CD4-positive, CD25-positive, alpha-beta regulatory T cell (primary cell): ENCODE measurements at places on chromosomes 2 and 18. TPM values are rescaled to one million over a fixed set of nuclear protein-coding genes. Genes with fewer than 3 reads are reported as not detected.

DNA sequence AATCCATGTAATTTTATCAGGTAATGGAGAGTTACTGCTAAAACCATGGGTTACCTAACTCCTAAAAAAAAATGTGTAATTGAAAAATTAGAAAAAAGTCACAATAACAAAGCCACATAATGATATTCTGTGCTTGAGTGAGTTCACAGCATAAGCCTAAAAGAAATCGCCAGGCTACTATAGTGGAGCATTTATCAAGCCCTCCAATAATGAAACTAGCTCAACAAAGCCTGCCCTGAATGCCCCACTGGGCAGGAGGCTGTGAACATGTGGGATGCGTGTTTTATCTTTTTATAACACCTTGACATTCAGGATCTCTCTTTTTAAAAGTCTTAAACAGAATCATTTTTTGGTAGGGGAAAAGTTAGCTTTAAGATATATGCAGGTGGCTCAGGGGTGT, 86.3 kb downstream of the KCTD18 start:
- DNase-seq: no peak
- no peaks in the 10 kb centered on the region for H3K27me3 ChIP-seq
- H3K27ac ChIP-seq: no peak overlapping the region

GRCh38 chr2:217954971-217955740, 47.6 kb downstream of the TNS1 start:
- no peaks in the 10 kb centered on the region for H3K27me3 ChIP-seq
- no peak overlapping the region for H3K4me3 ChIP-seq
- no peaks in the 10 kb centered on the region for H3K36me3 ChIP-seq

DNA sequence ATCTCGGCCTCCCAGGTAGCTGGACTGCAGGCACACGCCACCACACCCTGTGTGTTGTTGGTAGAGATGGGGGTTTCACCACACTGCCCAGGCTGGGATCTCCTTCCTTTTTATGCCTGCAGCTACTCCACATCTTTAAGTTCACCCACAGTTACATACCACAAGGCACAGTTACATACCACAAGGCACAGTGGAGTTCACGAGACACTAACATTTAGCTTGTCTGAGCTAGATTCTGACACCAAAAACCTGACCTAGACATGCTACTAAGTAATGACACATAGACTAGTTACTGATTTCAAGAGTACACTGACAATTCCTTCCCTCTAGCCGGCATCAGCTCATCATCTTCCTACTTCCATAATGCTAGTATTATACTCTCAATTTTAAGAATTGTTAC, 4.3 kb downstream of the POLR2D start:
- peaks cover 41% of the 10 kb centered on the region for H3K36me3 ChIP-seq
- peaks cover 37% of the 10 kb centered on the region for H3K4me1 ChIP-seq
- DNase-seq: no peak
- H3K27me3 ChIP-seq: no peaks in the 10 kb centered on the region

DNA sequence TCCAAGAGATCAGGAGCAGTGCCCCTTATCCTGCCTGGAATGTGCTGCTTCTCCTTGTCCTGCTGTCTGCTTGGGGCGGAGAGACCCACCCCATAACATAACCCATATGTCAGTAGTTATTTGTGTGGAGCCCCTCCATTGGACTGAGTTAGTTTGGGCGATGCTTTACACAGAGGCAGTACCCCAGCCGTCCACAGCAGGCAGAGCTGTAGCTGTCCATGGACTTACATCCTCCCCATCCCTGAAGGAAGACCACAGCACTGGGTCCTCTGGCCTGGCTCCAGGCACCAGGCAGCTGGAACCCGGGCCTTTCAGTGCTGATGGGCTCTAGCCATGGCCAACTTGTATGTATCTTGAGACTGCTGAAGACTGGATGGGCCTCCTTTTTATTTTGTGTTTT, 20.3 kb downstream of the GKN2 start:
- no peak for DNase-seq
- H3K27me3 ChIP-seq: peaks cover 1% of the 10 kb centered on the region
- no peaks in the 10 kb centered on the region for H3K4me1 ChIP-seq
- H3K4me3 ChIP-seq: no peak overlapping the region

GRCh38 chr2:27715318-27716210, 51.9 kb downstream of the SLC4A1AP start:
- no peak for DNase-seq
- H3K4me3 ChIP-seq: no peak overlapping the region
- H3K4me1 ChIP-seq: peaks cover 13% of the 10 kb centered on the region
- no peaks in the 10 kb centered on the region for H3K36me3 ChIP-seq
- no peak overlapping the region for H3K27ac ChIP-seq

- H3K4me3 ChIP-seq: no peak overlapping the region
- no peaks in the 10 kb centered on the region for H3K27me3 ChIP-seq
- DNase-seq: no peak
- no peaks in the 10 kb centered on the region for H3K36me3 ChIP-seq
- no peaks in the 10 kb centered on the region for H3K4me1 ChIP-seq
Observed at GRCh38 chr2:29475499-29475898, 360.3 kb downstream of the CLIP4 start.

GRCh38 chr2:192288295-192288694, 93.6 kb upstream of the TMEFF2 start:
- no peak overlapping the region for H3K27ac ChIP-seq
- no peak for DNase-seq
- H3K27me3 ChIP-seq: no peaks in the 10 kb centered on the region
- H3K4me3 ChIP-seq: no peak overlapping the region
- no peaks in the 10 kb centered on the region for H3K4me1 ChIP-seq

DNA sequence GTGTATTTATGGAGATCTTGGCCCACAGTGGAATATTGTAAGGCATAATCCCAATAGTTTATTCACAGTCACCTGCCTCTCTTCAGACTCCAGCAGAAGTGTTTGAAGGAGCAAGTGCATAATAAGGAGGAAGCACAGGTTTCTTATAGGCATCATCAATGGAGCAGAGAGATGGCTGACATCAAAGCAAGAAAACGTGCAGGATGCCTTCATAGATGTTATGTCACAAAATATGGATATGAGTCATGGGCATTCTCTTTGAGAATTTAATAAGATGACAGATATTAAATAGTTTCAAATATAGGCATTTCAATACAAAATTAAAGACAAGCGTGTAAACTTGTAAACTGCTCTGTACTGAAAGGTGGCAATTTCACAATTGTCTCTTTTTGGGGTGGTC, 4.0 kb upstream of the RND3 start:
- H3K36me3 ChIP-seq: no peaks in the 10 kb centered on the region
- H3K27ac ChIP-seq: no peak overlapping the region
- DNase-seq: no peak
- H3K27me3 ChIP-seq: peaks cover 6% of the 10 kb centered on the region
- no peaks in the 10 kb centered on the region for H3K4me1 ChIP-seq

- no peak overlapping the region for H3K27ac ChIP-seq
Observed at GRCh38 chr18:24414349-24415003, 12.0 kb upstream of the IMPACT start.

- no peaks in the 10 kb centered on the region for H3K4me1 ChIP-seq
- no peak overlapping the region for H3K27ac ChIP-seq
- H3K4me3 ChIP-seq: no peak overlapping the region
Observed at GRCh38 chr2:85981579-85982247, 92.9 kb upstream of the ST3GAL5 start.

DNA sequence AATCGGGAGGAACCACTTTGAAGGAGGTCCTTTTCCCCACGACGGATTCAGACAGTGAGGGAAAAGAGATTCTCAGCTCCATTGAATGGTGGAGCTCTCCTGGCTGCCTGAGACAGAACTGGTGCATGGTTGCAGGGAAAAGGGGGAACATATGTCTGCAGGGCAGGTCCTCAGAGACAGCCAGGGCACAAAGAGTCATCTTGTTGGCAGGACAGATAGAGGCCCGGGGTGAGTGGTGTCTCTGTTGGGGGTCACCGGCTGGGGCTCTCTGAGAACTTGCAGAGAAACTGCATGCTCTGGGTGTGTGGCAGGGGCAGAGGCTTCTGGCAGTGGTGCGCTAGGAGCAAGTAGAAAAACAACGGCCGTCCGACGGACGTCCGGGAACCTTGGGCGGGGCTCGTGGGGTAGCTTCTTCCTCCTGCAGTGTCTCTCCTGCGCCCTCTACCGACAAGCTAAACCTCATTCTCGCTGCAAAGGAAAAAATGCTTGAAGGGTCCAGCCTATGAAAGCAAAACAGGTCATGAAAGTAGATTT, 94.3 kb downstream of the CDCA7 start:
- H3K4me1 ChIP-seq: peaks cover 6% of the 10 kb centered on the region
- DNase-seq: peak; percentile 36
- no peak overlapping the region for H3K27ac ChIP-seq
- no peaks in the 10 kb centered on the region for H3K36me3 ChIP-seq

DNA sequence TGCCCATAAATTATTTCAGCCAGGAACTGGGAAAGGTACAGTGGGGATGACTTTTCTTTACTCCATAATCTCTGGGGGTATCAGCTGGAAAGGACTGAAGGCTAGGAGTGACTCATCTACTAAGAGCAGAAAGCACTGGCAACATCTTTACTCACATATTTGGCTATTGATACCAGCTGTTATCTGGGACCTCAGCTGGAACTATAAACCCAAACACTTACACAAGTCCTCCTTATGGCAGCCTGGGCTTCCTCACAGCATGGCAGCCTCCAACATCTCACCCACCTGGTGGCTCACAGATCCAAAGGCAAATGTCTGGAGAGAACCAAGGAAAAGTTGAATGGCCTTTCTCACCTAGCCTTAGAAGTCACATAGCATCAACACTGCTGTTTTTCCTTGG, 379.0 kb upstream of the RND3 start:
- no peak for DNase-seq
- H3K27ac ChIP-seq: no peak overlapping the region
- H3K4me1 ChIP-seq: no peaks in the 10 kb centered on the region
- no peaks in the 10 kb centered on the region for H3K27me3 ChIP-seq
- no peak overlapping the region for H3K4me3 ChIP-seq

DNA sequence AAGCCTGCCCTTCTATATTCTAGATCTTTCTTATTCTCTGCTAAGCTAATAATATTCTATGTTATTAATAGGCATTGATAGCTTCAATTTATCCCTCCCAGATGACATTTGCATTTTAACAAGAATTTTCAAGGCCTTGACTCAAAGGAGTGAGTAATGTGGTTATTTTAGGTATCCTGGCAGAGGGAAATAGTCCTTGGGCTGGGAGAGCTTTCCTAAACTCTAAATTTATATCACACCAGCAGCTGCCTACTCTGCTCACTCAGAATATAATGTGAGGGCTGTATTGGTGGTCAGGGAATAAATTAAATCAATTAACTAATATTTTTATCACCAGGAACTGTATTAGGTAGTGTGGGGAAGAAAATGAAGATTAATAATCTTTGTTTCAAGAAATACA, 74.8 kb upstream of the ADAM23 start:
- no peak overlapping the region for H3K4me3 ChIP-seq
- H3K27me3 ChIP-seq: no peaks in the 10 kb centered on the region
- no peak overlapping the region for H3K27ac ChIP-seq
- DNase-seq: no peak
- no peaks in the 10 kb centered on the region for H3K4me1 ChIP-seq

- no peaks in the 10 kb centered on the region for H3K27me3 ChIP-seq
- H3K4me3 ChIP-seq: no peak overlapping the region
- DNase-seq: no peak
- H3K27ac ChIP-seq: no peak overlapping the region
- no peaks in the 10 kb centered on the region for H3K4me1 ChIP-seq
Observed at GRCh38 chr2:20599861-20600461, 50.9 kb downstream of the HS1BP3 start.

DNA sequence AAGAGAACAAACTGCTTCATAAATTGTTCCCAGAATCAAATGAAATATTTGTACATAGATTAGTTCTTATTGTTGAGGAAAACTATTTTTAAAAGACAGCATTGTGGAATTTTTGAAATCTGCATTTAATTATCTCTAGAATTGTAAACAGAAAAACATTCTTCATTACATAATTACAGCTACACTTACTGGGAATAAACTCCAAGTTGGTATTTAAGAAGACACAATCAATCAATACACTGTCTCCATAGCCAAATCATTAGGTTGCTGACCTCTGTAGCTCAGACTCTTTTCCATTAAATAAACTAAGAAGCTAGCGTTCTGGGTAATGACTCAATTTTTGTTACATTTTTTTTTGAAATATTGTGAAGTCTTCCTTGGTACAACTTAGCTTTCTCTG, 70.2 kb upstream of the PIEZO2 start:
- H3K36me3 ChIP-seq: no peaks in the 10 kb centered on the region
- no peaks in the 10 kb centered on the region for H3K4me1 ChIP-seq
- DNase-seq: no peak
- no peak overlapping the region for H3K4me3 ChIP-seq
- no peaks in the 10 kb centered on the region for H3K27me3 ChIP-seq

- H3K4me3 ChIP-seq: no peak overlapping the region
- H3K36me3 ChIP-seq: no peaks in the 10 kb centered on the region
- DNase-seq: no peak
- H3K27ac ChIP-seq: no peak overlapping the region
Observed at GRCh38 chr2:68632021-68632420, 11.4 kb upstream of the PROKR1 start.

GRCh38 chr2:138267161-138267901, 234.2 kb upstream of the SPOPL start:
- H3K4me3 ChIP-seq: no peak overlapping the region
- no peaks in the 10 kb centered on the region for H3K36me3 ChIP-seq
- no peaks in the 10 kb centered on the region for H3K27me3 ChIP-seq
- DNase-seq: no peak
- no peaks in the 10 kb centered on the region for H3K4me1 ChIP-seq

DNA sequence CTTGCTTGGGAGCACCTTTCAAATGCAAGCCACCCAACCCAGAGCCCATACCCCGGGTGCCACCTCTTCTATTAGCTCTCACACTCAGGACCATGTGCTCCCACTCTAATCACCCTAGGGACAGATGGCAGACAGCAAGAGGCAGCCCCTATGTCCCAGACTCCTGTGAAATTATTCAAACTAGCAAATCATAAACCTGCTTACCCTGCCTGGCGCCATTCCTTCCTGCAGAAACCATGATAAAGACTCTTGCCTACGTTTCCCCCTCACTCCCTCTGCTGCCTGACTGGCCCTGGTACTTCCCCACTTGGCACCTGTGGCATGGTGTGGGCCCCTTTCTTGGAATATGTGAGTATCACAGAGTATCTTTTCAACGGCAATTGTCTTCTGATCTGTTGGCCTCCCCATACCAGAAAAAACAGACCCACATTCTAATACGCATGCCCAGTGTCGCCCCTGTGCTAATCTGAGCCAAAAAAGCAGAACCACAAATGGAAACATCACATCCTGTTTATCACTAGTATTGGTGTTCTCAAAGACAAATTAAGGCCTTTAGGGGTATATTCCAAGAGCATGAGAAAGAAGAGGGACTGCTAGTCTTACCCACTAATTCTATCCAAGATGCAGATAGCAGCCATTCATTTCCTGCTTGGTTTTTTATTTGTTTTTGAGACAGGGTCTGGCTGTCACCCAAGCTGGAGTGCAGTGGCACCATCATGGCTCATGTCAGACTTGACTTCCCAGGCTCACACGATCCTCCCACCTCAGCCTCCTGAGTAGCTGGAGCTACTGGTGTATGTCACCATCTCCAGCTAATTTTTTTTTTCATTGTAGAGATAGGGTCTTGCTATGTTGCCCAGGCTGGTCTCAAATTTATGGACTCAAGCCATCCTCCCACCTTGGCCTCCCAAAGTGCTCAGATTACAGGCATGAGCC, 44.1 kb upstream of the TTC39C start:
- H3K27ac ChIP-seq: peak overlapping the region; percentile 77
- peak; percentile 78 for DNase-seq
- no peaks in the 10 kb centered on the region for H3K36me3 ChIP-seq
- H3K27me3 ChIP-seq: no peaks in the 10 kb centered on the region
- H3K4me1 ChIP-seq: peaks cover 73% of the 10 kb centered on the region

ZNF396 gene
- not detected for total RNA-seq

MAL gene
- total RNA-seq: 130 TPM

SIX3 gene
- not detected for total RNA-seq

NYAP2 gene
- 0.20 TPM for total RNA-seq

OR6B2 gene
- not detected for total RNA-seq

CPLX4 gene
- not detected for total RNA-seq

ANKRD39 gene
- total RNA-seq: 31.9 TPM

ABCB11 gene
- not detected for total RNA-seq
